Natural killer cell (primary cell): ENCODE measurements at places on chromosomes 6 and 20. TPM values are rescaled to one million over a fixed set of nuclear protein-coding genes. Genes with fewer than 3 reads are reported as not detected.

DNA sequence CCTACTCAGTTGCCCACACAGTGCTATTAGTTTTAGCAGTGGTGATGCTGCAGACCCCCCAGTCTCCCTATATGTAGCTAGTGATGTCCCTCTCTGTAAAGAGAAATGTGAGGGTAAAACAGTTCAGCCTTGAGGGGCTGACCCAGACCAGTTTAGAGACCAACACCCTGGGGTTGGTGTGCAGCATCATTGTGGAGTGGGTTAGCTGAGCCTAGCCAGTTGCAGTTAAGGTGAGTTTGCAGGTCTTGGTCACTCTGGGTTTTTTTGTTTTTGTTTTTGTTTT is 401 bp upstream of the B3GALT4 start:
- H3K4me1 ChIP-seq: peaks cover 65% of the 10 kb centered on the region
- no peaks in the 10 kb centered on the region for H3K27me3 ChIP-seq
- H3K27ac ChIP-seq: peak overlapping the region; percentile 90
- no peak for DNase-seq
- peak overlapping the region; percentile 82 for H3K4me3 ChIP-seq

GRCh38 chr6:170142559-170142958 is 148.3 kb downstream of the DLL1 start:
- H3K36me3 ChIP-seq: no peaks in the 10 kb centered on the region
- H3K4me3 ChIP-seq: no peak overlapping the region
- DNase-seq: no peak
- H3K27ac ChIP-seq: no peak overlapping the region
- peaks cover 42% of the 10 kb centered on the region for H3K4me1 ChIP-seq
- H3K27me3 ChIP-seq: no peaks in the 10 kb centered on the region

The ATP5F1E gene
- total RNA-seq: 58.0 TPM

GRCh38 chr6:32375739-32376529 is 4.2 kb upstream of the TSBP1 start:
- DNase-seq: no peak
- no peaks in the 10 kb centered on the region for H3K36me3 ChIP-seq
- no peaks in the 10 kb centered on the region for H3K4me1 ChIP-seq
- no peak overlapping the region for H3K4me3 ChIP-seq
- no peak overlapping the region for H3K27ac ChIP-seq

DNA sequence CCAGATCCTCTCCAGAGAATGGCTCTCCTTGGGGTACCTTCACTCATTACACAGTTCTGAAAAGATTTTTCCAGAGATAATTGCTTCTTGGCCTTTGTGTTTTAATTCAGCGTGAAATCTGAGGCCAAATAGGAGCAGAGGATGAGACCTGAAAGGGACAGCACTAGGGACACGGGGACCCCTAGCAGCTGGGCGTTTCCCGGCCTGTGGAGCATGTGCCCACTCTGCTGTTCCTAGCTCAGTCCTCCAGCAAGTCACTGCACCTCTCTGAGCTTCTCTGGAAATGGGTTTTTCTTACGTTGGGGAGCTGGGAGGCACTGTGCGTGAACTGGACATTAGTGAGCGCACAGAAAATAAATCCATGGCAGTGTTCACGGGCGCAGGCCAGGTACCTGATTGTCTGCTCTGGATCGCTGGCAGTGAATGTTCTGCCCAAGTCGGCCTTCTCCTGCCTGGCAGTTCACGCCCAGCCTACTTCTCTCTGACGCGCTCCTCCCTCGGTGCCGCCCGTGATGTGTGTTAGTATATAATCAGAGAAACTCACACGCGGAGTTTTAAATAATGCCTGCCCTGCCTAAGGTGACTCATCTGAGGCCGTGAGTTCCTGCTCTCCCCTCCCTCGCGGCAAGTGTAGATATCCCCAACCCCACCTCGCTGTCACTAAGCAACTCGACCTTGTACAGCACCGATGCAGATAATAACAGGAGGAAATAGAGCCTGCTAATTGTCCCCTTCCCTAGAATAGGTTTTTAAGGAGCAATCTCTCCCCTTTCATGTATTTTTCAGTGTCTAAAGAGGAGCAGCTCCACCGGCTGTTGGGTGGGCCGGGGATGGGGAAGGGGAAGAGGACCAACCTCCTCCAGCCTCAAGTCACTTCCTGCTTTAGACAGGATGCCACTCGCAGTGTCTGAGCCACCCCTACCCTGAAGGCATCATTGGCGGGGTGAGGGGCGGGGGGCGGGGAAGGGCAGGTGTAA is 2.7 kb upstream of the TUBB2A start:
- peaks cover 5% of the 10 kb centered on the region for H3K27me3 ChIP-seq
- peaks cover 42% of the 10 kb centered on the region for H3K4me1 ChIP-seq
- peak; percentile 88 for DNase-seq
- H3K4me3 ChIP-seq: no peak overlapping the region

GRCh38 chr6:158131926-158132325 is 36.1 kb downstream of the SERAC1 start:
- no peaks in the 10 kb centered on the region for H3K36me3 ChIP-seq
- H3K4me1 ChIP-seq: no peaks in the 10 kb centered on the region
- H3K4me3 ChIP-seq: no peak overlapping the region
- no peaks in the 10 kb centered on the region for H3K27me3 ChIP-seq
